NCI-H1105 (cell line): ENCODE measurements at places on chromosomes 11 and 22.

- no peak for DNase-seq
Measured at GRCh38 chr22:23714596-23715578, 24.1 kb downstream of the RGL4 start.

GRCh38 chr22:40007853-40008710 is 13.3 kb downstream of the FAM83F start:
- no peak for DNase-seq

DNA sequence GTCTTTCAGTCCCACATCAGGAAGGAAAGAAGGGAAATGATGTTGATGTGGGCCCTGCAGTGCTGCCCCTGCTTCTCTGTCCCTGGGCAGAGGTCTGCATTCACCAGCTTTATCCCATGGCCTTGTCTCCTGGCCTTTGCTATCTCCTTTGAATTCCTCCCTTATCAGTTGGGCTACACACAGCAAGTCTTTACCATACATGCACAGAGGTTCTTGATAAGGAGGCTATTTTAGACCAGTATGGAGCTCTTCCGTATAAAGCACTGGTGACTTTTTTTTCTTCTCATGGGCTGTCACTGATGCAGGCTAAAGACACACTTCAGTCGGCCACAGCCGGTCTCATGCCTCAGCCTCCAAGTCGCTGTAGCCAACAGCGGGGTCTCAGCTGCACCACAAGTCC is 20.2 kb downstream of the MYO18B start:
- no peak for DNase-seq

DNA sequence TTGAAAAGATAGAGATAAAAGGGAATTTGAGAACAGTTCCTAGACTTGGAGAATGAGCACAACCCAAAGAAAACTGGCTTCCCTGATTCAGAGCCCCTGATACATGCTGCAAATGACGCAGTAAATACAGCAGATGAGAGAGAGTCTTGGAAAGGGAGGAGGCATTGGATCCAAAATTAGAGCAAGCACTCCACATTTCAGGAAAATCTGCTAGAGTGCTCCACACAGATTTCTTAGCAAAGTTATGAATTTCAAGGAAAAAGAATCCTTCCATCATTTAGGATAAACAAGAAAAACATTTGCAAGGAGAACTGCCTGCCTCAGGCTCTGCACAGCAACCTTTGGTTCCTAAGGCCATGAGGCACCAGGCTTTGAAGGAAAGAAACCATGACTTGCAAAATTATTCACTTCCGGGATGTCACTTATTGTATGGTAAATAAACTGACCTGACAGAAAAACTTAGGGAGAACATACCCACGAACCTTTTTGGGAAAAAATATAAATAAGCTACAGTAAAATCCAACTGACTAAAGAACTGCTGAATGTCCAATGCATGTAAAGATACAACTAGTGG is 89.8 kb upstream of the RTL6 start:
- no peak for DNase-seq

- DNase-seq = no peak
Measured at GRCh38 chr22:47401976-47402770, 639.7 kb downstream of the TBC1D22A start.

DNA sequence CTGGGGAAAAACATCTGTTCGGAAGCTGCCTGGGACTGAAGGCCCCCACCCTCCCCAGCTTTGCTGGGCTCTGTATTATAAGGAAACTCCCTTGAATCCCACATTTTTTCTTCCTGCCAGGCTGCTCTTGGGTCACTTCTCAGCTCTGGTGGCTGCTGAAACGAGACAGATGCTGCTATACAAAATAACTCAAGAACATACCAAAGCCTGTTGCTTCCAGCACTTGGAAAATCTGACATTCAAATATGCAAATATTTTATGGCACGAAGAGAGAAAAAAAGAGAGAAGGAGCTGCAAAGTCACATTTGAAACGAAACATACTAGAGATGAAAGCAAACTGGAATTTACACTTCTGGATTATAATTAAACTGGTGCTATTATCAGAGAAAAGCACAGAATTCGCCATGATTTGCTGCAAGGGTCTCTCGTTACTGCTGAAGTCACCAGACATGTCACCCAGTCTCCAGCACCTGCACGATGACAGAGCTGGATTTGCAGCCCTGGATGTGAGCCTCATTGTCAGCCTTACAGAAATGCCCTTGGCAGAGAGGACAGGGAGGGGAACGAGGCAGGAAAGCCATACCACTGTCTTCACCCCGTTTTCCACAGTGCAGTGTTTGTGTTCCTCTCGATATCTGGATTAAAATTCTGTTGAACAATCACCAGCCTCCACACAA is 47.9 kb upstream of the IGSF9B start:
- no peak for DNase-seq

DNA sequence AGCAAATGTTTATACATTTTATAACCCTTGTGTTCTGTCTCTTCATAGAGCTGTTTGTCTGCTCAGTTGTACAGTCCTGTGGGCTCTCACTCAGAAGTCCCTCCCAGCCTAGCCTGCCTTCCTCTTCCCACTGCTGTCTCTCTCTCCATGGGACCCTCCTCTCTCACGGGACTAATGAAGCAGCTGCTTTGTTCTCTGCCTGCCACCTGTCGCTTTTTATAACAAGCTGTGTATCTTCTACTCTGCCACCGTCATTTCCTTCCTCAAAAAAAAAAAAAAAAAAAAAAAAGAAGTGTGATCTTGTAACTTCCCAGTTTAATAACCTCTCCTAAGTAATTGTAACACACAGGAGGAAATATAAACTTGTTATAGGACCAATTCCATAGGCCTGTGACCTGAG is 92.2 kb upstream of the ALKBH3 start:
- DNase-seq = no peak

- DNase-seq = no peak
Measured at GRCh38 chr11:8715501-8715900, 32.9 kb downstream of the RPL27A start.

DNA sequence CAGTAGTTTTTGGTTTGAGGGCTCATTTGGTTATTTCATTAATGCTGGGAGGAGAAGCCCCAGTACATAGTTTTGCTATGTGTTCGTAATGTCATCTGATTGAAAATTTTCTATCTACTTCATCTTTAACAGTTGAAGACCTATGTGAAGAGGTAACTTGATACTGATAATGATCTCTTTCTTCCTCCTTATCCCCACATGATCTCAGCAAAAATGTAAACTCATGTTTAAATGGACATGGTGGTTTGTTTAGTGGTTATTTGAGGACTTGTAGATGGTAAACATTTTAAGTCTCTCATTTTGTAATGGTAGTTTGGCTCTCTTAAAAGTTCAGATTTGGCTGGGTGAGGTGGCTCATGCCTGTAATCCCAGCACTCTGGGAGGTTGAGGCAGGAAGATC is 53.7 kb upstream of the SPTBN2 start:
- no peak for DNase-seq

DNA sequence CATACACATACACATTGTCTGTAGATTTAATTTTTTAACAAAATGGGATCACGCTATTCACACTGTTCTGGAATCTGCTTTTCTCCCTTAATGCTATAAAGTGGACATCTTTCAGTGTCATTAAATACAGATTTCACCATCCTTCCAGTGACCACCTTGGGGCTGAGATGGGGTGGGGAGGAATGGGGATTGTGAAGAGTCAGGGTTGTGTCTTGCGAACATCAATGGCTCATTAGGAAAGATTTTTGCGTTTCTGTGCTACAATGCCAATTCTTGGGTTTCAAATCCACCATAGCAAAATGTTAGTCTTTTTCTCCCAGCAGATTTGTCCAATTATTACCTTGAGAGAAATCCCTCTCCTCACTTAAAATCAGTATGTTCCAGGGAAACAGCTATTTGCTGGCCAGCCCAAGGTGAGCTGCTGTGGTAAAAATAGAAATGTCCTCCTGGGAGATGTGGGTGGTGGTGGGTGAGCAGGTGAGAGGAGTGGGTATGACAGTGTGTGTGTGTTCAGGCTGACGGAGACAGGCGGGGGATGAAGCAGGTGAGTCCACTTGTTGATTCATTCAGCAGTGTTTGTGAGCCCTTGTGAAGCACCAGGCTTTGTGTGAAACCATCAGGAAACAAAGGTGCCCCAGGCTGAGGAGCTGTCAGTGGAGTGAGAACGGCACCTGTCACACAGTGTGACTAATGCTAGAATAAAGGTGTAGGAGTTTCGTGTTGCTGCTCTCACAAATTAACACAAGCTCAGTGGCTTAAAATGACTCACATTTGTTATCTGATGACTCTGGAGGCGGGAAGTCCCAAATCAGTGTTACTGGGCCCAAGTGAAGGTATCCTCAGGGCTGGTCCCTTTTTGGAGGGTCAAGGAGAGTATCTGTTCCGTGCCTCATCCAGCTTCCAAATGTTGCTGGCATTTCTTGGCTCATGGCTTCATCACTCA is 1.7 kb upstream of the CBX6 start:
- peak; percentile 33 for DNase-seq

DNA sequence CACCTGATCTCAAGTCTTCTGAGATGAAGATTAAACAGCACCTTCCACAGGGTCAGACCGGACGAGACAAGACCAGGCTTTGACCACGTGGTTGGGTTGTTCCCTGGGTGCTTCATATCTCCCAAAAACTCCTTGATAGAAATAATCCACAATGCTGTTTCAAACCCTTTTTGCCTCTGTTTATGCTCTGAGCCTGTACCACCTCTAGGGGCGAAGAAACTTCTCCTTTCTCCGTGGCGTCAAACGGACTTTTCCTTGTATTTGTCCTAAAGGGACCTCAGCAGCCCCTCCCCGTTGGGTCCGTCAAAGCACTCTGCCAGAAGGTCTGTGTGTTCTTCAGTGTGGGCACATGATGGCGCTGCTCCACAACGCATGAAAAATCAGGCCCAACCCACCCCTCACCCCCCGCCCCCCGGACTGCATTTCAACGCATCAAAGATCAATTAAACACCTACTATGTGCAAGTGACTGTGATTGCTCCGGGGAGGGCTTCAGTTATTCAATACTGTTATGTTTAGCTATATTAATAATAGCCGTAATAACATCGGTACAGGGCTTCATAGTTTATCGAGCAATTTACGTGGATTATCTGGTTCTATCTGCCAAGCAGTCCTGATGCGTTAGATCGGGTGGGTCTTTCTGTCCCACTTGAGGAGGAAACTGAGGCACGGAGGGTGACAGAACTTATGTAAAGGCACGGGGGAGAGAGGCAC is 17.3 kb upstream of the EIF3D start:
- peak; percentile 40 for DNase-seq

GRCh38 chr22:29625090-29625825 is 21.8 kb downstream of the NF2 start:
- no peak for DNase-seq

GRCh38 chr11:33829430-33830141 is 55.3 kb upstream of the FBXO3 start:
- peak; percentile 5 for DNase-seq

- DNase-seq = peak; percentile 15
Measured at GRCh38 chr22:22593964-22594656, 35.0 kb upstream of the PRAME start.

DNA sequence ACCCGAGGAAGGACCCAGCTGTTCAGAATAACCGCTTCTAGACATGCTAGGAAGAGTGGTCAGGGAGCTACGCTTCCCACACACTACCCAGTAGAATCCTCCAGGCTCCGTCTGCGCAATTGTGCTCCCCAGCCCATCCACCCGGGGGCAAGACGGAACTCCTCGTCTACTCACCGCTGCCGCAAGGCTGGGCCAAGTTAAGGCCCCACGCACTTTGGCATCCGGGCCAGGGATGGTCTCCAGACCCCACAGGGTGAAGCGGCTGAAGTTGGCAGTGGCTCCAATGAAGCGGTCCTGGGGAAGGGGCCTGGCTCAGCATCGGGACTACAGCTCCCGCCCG is 757 bp downstream of the RNASEH2C start:
- DNase-seq = no peak

DNA sequence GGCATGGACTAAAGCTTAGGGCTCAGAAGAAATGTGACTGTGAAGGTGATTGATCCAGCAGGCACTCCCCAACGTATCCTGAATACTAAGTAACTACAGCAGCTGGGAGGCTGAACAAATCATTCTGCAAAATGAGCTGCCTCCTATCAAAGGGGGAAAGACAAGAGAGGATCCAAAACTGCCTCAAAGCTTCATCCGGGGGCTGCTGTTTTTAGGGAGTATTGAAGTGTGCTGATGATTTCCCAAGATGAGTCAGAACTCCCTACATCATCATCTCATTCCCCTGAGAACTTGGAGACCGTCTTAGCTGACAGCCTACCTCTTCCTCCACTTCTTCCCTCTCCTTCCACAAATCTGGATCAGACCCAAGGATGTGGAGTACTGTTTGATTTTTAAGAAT is 108.4 kb upstream of the GRAMD1B start:
- no peak for DNase-seq

DNA sequence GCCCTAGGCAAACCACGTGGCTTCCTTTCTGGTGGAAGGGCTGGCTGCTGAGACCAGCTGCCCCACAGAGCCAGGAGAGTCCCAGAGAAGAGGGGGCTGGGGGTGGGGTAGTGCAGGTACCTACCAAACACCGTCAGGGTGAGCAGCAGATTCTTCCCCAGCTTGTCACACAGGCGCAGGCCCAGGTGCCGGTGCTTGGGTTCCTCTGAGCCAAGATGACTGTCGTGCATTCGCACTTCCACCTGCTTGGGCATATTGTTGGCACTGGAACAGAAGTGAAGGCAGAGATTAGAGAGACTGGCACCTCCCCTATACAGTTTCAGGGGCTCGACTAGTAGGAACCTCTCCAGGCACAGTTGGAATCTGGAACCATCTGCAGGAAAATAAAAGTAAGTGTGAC is 102.1 kb downstream of the SLC1A2 start:
- DNase-seq = no peak

GRCh38 chr11:73277467-73277866 is 5.3 kb downstream of the P2RY6 start:
- no peak for DNase-seq

DNA sequence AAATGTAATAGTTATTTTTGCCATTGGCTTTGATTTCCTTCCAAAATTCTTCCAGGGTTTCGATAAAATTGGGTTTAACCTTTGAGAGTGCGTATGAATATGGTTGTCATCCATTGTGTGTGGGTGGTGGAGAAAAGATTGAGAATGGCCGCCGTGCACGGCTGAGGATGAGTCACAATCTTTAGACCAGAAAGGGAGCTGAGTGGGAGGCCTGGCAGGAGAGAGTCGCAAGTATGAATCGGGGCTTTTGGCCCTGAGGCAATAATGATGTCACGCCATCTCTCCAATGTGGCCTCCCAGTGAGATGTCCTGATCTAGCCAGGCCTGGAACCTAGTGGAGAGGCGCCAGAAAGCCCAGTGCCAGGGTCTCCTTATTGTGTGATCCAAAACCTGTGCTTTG is 33.1 kb upstream of the SMPD1 start:
- DNase-seq = no peak

GRCh38 chr11:69510471-69511357 is 29.3 kb downstream of the LINC01488 start:
- DNase-seq = no peak

DNA sequence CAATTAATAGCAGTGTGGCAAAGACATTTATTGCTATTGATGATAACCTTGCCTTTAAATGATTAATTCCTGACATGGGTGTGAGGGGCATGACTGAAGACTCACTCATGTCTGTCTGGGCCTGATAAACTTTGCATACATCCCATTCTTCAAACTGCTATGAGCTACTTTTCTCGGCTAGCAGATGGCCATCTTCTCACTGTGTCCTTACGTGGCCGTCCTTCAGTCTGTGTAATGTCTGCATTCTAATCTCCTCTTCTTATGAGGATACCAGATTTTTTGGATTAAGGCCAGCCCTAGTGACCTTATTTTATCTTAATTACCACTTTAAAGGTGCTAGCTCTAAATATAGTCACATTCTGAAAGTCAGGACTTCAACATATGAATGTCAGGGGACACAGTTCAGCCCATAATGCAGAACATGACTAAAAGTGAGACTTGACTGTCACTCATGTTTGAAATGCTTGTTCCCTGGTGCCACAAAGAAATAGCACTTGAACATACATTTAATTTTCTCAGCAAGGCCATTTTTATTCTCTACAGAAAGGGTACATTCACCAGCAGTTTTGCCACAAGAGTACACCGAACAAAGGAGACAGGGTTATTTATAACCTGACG is 32.3 kb downstream of the OR10A6 start:
- no peak for DNase-seq
